ENCODE measurements at places on chromosomes 1 and 21. TPM values are rescaled to one million over a fixed set of nuclear protein-coding genes. Genes with fewer than 3 reads are reported as not detected.

TNNT2 gene
- polyA plus RNA-seq, result not detected

RBBP5 gene
- 20.1 TPM for polyA plus RNA-seq

YIPF1 gene
- 35.7 TPM for polyA plus RNA-seq

CENPF gene
- polyA plus RNA-seq, result not detected

EPHA10 gene
- not detected for polyA plus RNA-seq

DNM3 gene
- polyA plus RNA-seq, result 0.52 TPM

LYPD8 gene
- polyA plus RNA-seq, result not detected

KLF17 gene
- polyA plus RNA-seq, result not detected

AMY1C gene
- polyA plus RNA-seq, result not detected

HLX gene
- not detected for polyA plus RNA-seq

CD53 gene
- 1,434 TPM for polyA plus RNA-seq

RAB3B gene
- not detected for polyA plus RNA-seq

PADI3 gene
- polyA plus RNA-seq, result not detected

STIL gene
- polyA plus RNA-seq, result 0.54 TPM

ATAD3B gene
- 2.5 TPM for polyA plus RNA-seq

DNA sequence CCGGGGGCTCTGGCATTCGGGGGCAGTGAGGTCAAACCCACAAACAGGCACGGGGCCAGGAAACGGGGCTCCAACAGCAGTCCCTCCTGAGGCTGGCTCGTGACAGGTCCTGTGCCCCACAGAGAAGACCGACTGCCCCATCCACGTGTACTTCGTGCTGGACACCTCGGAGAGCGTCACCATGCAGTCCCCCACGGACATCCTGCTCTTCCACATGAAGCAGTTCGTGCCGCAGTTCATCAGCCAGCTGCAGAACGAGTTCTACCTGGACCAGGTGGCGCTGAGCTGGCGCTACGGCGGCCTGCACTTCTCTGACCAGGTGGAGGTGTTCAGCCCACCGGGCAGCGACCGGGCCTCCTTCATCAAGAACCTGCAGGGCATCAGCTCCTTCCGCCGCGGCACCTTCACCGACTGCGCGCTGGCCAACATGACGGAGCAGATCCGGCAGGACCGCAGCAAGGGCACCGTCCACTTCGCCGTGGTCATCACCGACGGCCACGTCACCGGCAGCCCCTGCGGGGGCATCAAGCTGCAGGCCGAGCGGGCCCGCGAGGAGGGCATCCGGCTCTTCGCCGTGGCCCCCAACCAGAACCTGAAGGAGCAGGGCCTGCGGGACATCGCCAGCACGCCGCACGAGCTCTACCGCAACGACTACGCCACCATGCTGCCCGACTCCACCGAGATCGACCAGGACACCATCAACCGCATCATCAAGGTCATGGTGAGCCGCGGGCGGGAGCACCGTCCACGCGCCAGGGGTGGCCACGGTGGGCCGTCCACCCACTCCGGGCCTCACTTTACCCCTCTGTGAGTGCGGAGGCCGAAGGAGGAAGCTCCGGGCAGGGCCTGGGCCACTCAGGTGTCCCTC, 14.2 kb downstream of the COL6A2 start:
- H3K4me1 ChIP-seq, result no peaks in the 10 kb centered on the region
- no peak overlapping the region for H3K27ac ChIP-seq
- H3K4me3 ChIP-seq, result no peak overlapping the region
- no peaks in the 10 kb centered on the region for H3K27me3 ChIP-seq

DNA sequence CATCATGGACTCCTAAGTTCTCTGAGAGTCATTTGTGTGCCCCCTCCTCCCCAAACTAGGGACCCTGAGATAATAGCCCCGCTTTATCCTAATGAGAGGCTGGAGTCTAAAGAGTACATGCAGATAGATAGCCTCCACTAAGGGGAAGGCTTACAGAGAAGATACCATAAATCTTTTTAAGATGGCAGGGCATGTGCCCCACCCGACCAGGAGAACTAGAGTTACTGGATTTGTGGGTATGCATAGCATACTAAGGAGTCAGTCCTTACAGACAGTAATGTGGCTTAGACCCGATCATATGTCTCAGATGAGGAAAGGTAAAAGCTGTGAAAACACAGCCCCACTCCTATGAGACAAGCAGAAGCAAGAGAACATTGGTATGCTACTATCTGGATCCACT, 25.7 kb upstream of the PKN2 start:
- no peak overlapping the region for H3K27ac ChIP-seq
- H3K4me1 ChIP-seq, result peaks cover 15% of the 10 kb centered on the region
- H3K4me3 ChIP-seq, result no peak overlapping the region
- no peaks in the 10 kb centered on the region for H3K36me3 ChIP-seq
- no peaks in the 10 kb centered on the region for H3K27me3 ChIP-seq
- no peak for DNase-seq

DNA sequence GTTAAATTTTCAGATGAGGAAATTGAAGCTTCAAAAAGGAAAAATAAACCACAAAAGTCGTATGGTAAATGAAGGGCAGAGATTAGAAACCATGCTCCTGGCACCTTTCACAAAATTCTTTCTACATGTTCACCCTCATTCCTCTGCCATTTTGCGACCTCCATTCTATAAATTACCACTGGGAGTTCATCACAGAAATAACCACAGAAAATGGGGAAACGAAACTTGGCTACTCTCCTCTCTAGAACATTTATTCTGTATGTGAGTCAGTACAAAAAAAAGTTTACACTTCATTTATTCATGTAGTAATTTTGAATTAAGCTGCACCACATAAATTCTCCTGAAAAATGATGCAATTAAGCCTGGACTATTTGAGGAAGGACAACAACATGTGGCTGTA, 320.9 kb upstream of the C1orf87 start:
- H3K36me3 ChIP-seq, result no peaks in the 10 kb centered on the region
- no peak overlapping the region for H3K27ac ChIP-seq
- no peak for DNase-seq
- no peak overlapping the region for H3K4me3 ChIP-seq

GRCh38 chr1:228472655-228473054, 14.5 kb upstream of the RNF187 start:
- DNase-seq, result no peak
- no peaks in the 10 kb centered on the region for H3K36me3 ChIP-seq
- H3K4me3 ChIP-seq, result peak overlapping the region; percentile 1
- peaks cover 18% of the 10 kb centered on the region for H3K4me1 ChIP-seq
- H3K27me3 ChIP-seq, result peaks cover 5% of the 10 kb centered on the region

DNA sequence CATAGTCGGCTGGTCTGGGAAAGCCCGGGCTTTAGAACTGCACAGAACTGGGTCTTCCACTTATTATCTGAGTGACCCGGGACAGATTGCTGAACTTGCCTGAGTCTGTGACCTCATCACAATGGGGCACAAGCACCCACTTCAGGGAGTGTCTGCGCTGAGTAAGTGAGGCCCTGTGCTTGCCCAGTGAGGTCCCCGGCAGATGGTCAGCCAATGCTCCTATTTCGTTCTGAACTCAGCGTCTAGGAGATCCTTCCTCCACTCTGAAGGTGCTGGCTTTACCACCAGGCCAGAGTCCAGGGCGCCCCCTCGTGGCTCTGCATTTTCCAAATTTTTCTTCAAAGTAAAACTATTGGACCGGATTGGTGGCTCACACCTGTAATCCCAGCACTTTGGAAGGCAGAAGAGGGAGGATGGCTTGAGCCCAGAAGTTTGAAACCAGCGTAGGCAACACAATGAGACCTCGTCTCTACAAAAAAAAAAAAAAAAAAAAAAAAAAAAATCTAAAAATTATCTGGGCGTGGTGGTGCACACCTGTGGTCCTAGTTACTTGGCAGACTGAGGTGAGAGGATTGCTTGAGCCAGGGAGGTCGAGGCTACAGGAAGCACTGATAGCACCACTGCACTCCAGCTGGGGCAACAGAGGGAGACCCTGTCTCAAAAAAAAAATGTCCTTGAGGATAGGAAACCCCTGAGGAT, 61.7 kb downstream of the FCRL5 start:
- H3K4me3 ChIP-seq, result no peak overlapping the region
- H3K27ac ChIP-seq, result no peak overlapping the region
- H3K36me3 ChIP-seq, result no peaks in the 10 kb centered on the region

GRCh38 chr21:29689753-29690152, 250.0 kb downstream of the GRIK1 start:
- no peaks in the 10 kb centered on the region for H3K27me3 ChIP-seq
- H3K27ac ChIP-seq, result no peak overlapping the region
- no peaks in the 10 kb centered on the region for H3K4me1 ChIP-seq
- no peaks in the 10 kb centered on the region for H3K36me3 ChIP-seq
- no peak overlapping the region for H3K4me3 ChIP-seq

DNA sequence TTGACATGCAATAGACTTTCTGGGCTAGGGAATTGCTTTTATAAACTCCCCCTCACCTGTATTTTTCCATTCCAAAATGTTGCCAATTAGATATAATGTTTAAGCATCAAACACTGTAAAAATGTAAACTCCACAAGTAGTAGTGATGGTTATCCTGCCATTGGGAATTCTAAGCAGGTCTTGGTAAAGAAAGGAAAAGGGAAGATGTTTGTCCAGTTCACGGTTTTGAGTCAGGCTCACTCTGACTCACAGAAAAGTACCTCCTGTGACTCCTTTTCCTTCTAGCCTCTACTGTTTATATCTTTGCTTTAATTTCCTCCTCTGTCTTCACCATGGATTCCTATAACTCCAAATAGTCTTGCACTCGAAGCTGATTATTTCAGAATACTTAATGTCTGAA, 19.0 kb upstream of the PTPN14 start:
- no peak for DNase-seq
- no peak overlapping the region for H3K4me3 ChIP-seq

- H3K27ac ChIP-seq, result peak overlapping the region; percentile 68
- H3K27me3 ChIP-seq, result no peaks in the 10 kb centered on the region
- H3K36me3 ChIP-seq, result peaks cover 3% of the 10 kb centered on the region
These were observed 38.6 kb downstream of the GPR3 start for GRCh38 chr1:27430903-27431600.

GRCh38 chr1:203320591-203321272, 15.4 kb downstream of the BTG2 start:
- H3K27ac ChIP-seq, result peak overlapping the region; percentile 96
- peak; percentile 71 for DNase-seq
- peaks cover 3% of the 10 kb centered on the region for H3K27me3 ChIP-seq
- peak overlapping the region; percentile 66 for H3K4me3 ChIP-seq
- H3K36me3 ChIP-seq, result no peaks in the 10 kb centered on the region

DNA sequence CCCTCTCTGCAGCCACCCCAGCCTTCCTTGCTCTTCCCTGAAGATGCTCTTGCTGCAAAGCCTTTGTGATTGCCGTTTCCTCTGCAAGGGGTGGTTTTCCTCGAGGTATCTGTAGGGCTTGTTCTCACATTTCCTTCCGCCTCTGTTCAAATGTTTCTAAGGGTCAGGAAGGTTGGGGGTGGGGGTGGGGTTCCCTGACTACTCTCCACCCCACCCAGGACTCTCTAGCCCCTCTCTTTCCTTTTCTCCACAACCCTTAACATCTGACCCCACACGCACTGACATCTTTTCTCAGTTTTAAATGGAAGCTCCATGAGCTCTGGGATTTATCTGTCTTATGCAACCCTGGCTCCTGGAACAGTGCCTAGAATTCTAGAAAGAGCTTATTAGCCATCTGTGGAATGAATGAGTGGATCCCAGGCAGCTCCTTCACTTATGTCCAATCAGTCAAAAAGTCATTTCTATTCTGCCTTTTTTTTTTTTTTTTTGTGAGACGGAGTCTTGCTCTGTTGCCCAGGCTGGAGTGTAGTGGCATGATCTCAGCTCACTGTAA, 27.3 kb upstream of the ZNF362 start:
- peaks cover 9% of the 10 kb centered on the region for H3K27me3 ChIP-seq
- H3K4me3 ChIP-seq, result no peak overlapping the region
- H3K36me3 ChIP-seq, result no peaks in the 10 kb centered on the region

- no peak overlapping the region for H3K4me3 ChIP-seq
- H3K4me1 ChIP-seq, result peaks cover 7% of the 10 kb centered on the region
- H3K27me3 ChIP-seq, result no peaks in the 10 kb centered on the region
- no peak overlapping the region for H3K27ac ChIP-seq
These were observed 231.3 kb upstream of the VAMP3 start for GRCh38 chr1:7539769-7540175.

DNA sequence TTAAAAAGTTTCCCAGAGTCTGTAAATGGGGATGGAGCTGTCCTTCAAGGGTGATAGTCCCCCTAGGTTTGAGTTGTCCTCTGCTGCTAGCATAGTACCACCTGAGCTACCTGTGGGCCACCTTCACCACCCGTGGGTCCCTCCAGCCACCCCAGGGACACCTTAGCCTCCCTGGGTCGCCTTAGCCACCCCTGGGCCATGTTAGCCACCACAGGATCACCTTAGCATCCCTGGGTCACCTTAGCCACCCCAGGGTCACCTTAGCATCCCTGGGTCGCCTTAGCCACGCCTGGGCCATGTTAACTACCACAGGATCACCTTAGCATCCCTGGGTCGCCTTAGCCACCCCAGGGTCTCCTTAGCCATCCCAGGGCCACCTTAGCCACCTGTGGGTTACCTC, 67.1 kb downstream of the ADARB1 start:
- H3K36me3 ChIP-seq, result peaks cover 5% of the 10 kb centered on the region
- no peaks in the 10 kb centered on the region for H3K27me3 ChIP-seq
- H3K4me1 ChIP-seq, result peaks cover 2% of the 10 kb centered on the region
- no peak overlapping the region for H3K27ac ChIP-seq

DNA sequence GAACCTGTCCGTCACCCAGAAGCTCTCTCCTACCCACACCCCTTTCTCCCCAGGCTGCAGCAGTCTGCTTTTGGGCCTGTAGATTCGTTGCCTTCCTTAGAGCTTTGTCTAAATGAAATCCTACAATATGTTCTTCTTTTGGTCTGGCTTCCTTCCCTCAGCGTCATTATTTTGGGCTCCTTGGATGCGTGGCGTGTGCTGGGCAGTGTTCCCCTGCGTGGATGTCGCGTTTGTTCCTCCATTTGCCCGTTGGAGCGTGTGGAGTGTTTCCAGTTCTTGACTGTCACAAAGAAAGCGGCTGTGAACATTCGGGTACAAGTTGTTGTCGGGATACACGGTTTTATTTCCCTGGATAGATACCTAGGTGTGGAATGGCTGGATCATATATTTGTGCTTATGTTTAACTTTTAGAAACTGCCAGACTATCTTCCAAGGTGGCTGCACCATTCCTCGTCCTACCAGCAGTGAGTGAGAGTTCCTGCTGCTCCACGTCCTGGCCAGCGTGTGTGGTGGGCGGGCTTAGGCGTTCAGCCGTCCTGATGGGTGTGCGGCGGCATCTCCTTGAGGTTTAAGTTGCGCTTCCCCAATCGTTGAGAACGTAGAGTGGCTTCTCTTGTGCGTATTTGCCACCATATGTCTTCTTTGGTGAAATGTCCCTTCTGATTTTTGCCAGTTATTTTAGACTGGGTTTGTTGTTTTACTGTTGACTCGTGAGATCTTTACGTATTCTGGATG, 31.7 kb downstream of the SKI start:
- H3K36me3 ChIP-seq, result no peaks in the 10 kb centered on the region
- H3K27ac ChIP-seq, result peak overlapping the region; percentile 58
- no peak overlapping the region for H3K4me3 ChIP-seq
- H3K27me3 ChIP-seq, result peaks cover 2% of the 10 kb centered on the region
- DNase-seq, result no peak

Measured in immature natural killer cell (primary cell).